Neural crest cell (in vitro differentiated cells): ENCODE measurements at places on chromosomes 3 and 15.

GRCh38 chr3:189803254-189803653 lies 172.1 kb downstream of the TP63 start:
- H3K36me3 ChIP-seq, result no peaks in the 10 kb centered on the region
- H3K27ac ChIP-seq, result no peak overlapping the region
- peaks cover 84% of the 10 kb centered on the region for H3K27me3 ChIP-seq
- DNase-seq, result no peak
- H3K4me1 ChIP-seq, result peaks cover 12% of the 10 kb centered on the region

DNA sequence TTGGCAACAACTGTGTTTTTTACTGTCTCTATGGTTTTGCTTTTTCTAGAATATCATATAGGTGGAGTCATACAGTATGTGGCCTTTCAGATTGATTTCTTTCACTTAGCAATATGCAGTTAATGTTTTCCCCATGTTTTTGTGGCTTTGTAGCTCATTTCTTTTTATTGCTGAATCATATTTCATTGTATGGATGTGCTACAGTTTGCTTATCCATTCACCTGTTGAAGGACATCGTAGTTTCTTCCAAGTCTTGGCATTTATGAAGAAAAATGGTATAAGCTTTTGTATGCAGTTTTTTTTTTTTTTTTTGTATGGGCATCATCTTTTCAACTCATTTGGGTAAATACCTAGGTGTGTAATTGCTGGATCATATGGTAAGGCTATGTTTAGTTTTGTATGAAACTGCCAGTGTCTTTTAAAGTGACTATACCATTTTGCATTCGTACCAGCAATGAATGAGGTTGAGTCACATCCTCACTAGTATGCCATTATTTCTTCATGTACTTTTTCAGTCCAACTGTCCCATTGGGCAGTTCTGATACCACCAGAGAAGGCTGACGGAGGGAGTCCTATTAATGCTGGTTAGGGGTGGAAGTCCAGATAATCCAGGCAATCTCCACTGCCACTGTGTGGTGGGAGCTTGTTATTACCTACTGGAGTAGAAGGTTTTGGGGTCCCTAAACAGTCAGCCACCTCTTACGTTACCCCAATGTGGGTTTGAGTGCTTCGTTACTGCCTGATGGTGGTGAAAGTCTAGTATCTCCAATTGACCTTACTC lies 210.5 kb downstream of the DOCK3 start:
- H3K4me3 ChIP-seq, result no peak overlapping the region
- no peak for DNase-seq
- no peak overlapping the region for H3K27ac ChIP-seq
- no peaks in the 10 kb centered on the region for H3K4me1 ChIP-seq
- H3K27me3 ChIP-seq, result no peaks in the 10 kb centered on the region
- H3K36me3 ChIP-seq, result no peaks in the 10 kb centered on the region

GRCh38 chr15:77416954-77417353 lies 3.0 kb downstream of the PEAK1 start:
- peak overlapping the region; percentile 54 for H3K4me3 ChIP-seq
- H3K27ac ChIP-seq, result no peak overlapping the region
- no peaks in the 10 kb centered on the region for H3K36me3 ChIP-seq
- DNase-seq, result no peak
- no peaks in the 10 kb centered on the region for H3K27me3 ChIP-seq
- H3K4me1 ChIP-seq, result peaks cover 19% of the 10 kb centered on the region

- peaks cover 53% of the 10 kb centered on the region for H3K36me3 ChIP-seq
- no peak for DNase-seq
- no peaks in the 10 kb centered on the region for H3K27me3 ChIP-seq
- H3K4me3 ChIP-seq, result no peak overlapping the region
- H3K27ac ChIP-seq, result no peak overlapping the region
Measured at GRCh38 chr15:56934269-56934668, 15.8 kb downstream of the TCF12 start.

DNA sequence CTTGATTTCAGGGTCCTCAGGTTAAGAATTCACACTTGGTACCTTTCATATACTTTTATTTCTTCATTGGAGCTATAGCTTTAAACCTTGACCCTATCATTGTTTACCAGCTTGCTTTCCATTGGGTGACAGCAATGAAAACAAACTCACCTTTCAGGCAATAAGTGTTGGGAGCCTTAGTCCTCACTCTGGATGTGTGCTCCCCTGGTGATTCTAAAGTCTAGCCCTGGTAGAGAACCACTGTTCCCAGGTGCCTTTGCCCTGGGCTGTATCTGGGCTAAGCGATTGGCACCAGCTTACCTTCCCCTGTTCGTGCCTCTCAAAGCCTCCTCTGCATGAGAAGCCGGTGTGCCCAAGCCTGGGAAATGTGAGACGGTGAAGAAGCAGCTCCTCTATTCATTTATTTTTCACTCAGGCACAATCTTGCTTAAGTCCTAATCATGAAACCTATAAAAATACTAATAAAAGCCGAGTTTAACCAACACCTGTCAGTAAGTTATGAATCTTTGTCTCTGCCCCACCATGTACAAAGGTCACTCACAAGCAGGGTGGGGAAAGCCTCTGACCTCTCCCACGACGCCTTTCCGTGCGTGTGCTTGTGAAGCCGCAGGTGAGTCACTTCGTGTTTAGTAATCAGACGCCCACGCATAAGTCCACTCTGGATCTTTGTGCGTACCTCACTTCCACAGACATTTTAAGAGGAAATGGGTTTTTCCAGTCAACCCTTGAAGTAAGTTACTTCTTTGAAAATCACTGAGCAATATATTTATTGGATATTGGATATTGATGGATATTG lies 12.8 kb upstream of the ARRDC4 start:
- no peaks in the 10 kb centered on the region for H3K36me3 ChIP-seq
- H3K27ac ChIP-seq, result no peak overlapping the region
- DNase-seq, result no peak
- no peaks in the 10 kb centered on the region for H3K4me1 ChIP-seq

- no peak overlapping the region for H3K4me3 ChIP-seq
- no peaks in the 10 kb centered on the region for H3K4me1 ChIP-seq
- no peaks in the 10 kb centered on the region for H3K27me3 ChIP-seq
- H3K36me3 ChIP-seq, result peaks cover 10% of the 10 kb centered on the region
- no peak overlapping the region for H3K27ac ChIP-seq
Measured at GRCh38 chr3:62277986-62278385, 95.4 kb downstream of the FEZF2 start.

DNA sequence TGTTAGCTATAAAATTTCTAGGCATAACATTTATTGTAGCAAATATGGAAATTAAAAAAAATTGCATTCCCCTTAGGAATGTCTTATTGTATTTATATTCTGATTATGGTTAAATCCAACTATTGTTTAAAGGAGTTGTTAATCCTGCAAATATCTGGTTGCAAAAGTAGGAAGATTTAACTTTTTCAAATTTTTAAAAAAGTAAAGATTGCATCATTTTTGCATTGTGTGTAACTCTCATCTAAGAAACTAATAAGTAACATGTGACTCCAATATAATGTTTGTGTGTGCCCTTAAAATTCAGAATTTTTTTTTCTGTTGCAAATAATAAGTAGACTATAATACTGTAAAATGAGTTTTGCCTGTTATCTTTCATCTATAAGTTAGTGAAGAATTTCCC lies 204.1 kb upstream of the DPH6 start:
- H3K27me3 ChIP-seq, result no peaks in the 10 kb centered on the region
- peaks cover 4% of the 10 kb centered on the region for H3K4me1 ChIP-seq
- no peaks in the 10 kb centered on the region for H3K36me3 ChIP-seq
- H3K27ac ChIP-seq, result no peak overlapping the region

DNA sequence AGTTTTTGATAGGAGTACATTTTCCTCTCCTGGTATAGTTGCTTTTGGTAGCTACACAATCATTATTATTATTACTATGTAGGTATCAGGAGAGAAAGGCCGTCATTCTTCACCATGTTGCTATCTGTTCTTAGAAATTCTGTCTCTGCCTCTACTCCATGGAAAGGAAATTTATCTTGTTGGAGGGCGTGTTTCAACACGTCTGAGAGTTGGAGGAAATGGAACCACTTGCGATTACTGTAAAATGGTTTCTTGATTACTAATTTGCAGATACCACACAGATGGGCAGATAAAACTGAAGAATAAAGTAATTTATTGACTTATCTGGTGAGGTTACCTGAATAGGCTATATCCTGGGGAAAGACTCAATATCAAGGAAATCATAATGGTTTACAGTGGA lies 488.4 kb downstream of the NR2F2 start:
- no peak for DNase-seq
- no peak overlapping the region for H3K27ac ChIP-seq
- no peaks in the 10 kb centered on the region for H3K27me3 ChIP-seq
- H3K4me1 ChIP-seq, result no peaks in the 10 kb centered on the region
- H3K36me3 ChIP-seq, result no peaks in the 10 kb centered on the region
